ENCODE measurements at places on chromosomes 12 and 14. TPM values are rescaled to one million over a fixed set of nuclear protein-coding genes. Genes with fewer than 3 reads are reported as not detected.

TCL1A gene
- not detected for total RNA-seq

TMEM52B gene
- total RNA-seq = not detected

NFE2 gene
- total RNA-seq = not detected

IFT43 gene
- total RNA-seq = 5.9 TPM

SETD1B gene
- 30.0 TPM for total RNA-seq

CCDC184 gene
- total RNA-seq = 0.45 TPM

GAS2L3 gene
- 4.1 TPM for total RNA-seq

ACVRL1 gene
- total RNA-seq = not detected
